ENCODE measurements at places on chromosomes 5 and 9.

GRCh38 chr5:8458038-8458383 lies 589.1 kb downstream of the MTRR start:
- DNase-seq = no peak

GRCh38 chr5:129904102-129904666 lies at the start of gene CHSY3:
TSS of gene CHSY3 (plus strand) at chr5:129904465.
- no peak for DNase-seq

DNA sequence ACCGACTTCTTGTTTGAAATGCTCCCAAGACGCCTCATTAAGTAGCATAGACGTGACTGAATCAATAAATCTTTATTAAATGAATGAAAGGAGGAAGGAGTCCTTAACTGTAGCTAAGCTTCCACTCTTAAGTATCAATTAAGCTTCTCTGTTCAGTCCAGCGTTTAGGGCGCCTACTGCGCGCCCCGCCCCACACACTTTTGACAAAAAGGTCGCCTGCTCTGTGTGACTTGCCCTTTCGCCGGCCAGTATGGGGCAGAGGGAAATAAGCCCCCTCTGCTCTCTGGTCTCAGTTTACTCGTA lies 662 bp upstream of the DOLPP1 start:
- no peak for DNase-seq

DNA sequence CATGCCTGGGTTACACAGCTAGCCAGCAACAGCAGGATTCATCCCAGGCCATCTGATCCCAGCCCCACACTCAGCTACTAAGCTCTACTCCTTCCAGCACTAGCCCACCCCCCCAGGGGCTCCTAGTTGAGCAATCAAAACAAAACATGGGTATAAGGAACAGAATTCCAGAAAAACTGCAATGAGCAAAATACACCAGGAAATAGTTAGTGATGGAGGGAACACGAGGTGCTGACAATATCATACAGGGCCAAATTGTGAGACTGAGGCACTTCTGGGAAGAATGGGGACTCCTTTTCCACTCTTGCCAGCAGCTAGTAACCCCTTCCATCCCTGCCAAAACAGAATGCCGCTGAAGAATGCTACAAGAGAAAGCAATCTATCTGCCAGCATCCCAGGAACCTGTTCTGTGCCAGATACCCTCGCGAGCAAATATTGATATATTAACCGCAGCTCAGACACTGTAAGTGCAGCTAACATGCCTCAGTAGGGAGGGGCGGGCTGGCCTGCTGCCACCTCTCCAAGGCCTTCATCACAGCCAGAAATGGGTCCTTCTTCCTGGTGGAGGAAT lies 161.4 kb downstream of the SLIT3 start:
- DNase-seq = no peak

DNA sequence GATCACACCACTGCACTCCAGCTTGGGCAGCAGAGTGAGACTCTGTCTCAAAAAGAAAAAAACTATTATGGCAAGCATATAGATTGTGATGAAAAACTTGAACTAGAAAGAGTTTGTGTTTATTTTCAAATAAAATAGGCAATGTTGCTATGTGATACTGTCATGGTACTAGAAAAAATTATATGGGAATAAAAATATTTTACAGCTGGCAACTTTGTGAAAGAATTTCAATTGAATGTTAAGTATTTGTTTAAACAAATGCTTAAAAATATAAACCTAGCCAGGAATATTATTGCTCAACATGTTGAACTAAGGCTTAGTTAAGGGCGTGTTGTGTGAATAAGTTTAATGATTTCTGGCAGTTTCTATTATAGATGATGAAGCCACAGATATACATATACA lies 31.7 kb downstream of the HSDL2 start:
- no peak for DNase-seq

DNA sequence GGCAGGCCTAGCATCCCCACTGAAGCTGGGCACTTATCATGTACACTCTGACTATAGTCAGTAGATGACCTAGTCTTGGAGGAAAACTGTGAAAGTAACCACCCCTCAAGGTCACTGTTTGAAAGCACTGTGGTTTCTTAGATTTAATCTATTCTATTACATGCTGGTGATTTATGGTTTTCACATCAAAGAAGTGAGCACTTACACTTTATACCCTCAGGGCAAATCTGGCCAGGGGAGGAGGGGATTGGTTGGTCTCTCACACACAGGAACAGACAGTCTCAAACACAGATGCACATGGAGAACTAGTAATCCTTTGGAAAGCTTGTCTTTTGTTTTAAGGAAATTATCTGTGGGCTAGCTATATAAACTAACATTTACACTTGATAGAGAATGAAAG lies 17.9 kb upstream of the SPIN1 start:
- no peak for DNase-seq

DNA sequence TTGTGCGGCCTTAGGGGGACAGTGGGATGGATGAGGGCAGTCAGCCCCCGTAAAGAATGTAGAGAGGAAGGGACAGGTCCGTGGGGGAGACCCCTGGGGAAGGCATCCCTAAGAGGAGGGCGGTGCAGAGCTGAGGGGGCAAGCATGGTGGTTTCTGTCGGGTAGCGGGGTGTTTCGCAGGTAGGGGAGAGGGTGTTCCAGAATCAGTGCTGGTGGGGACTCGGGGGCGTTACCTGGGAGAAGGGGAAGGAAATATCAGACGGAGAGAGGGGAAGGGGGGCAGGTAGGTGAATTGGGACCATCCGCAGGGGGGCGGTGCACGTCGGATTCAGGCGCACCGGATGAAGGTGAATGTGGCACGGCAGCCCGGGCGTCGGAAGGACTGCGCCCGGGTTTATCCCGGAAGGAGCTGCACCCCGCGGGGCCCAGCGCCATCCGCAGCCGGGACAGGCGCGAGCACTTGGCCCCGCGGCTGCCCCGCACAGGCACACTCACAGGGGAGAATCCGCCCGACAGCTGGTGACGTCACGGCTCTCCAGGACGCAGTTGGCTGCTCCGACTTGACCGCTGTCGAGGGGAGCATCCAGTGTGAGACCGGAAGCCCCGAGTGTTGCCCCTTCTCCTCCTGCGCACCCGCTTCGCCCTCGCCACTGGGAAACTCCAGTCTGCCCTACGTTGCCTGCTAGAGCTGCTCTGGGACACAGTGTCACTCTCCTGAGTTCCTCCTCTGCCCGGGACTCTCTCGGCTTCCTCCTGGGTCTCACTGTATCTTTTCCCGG lies 1.3 kb downstream of the CD72 start:
- no peak for DNase-seq

DNA sequence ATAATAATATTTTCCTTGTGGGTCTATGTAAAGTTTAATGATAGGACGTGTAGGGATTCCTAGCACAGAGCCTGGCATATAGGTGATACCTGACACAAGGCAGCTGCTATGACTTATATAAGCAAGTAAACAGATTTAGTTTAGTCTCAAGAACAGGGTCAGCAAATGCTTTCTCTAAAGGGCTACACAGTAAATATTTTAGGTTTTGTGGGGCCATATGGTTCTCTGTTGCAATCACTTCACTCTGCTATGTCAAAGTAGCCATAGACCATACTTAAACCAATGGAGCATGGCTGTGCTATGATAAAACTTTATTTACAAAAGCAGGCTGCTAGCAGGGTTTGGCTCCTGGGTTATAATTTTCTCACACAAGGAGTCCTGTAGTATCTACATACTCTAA lies 204.8 kb upstream of the KLF4 start:
- DNase-seq = no peak

DNA sequence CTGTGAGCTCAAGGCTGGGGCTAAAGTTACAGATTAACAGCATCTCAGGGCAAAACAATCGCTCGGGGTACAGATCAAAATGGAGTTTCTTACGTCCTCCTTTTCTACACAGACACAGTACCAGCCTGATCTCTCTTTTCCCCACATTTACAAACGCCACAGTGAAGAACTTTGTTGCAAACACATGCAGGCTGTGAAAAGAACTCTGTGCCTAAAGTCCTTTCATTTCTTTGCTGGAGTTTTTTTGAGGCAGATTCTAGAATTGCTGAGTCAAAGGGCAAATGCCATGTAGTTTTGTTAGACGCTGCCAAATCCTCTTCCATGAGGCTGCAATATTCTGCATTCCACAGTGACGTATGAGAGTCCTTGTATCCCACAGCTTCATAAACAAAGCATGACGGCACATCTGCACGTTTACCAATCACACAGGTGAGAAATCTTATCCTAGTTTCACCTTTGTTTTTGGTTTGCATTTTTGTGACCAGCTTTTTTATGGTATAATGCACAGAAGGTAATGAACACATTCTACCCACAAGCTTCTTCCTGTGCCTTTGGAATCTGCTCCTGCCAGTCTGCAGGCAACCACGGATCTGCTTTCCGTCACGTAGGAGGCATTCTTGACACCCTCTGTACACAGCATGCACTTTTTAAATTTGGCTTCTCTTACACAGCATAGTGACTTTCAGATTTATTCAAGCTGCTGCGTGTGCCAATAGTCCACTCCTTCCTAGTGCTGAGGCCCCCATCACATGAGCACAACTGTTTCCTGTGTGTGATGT lies 44.6 kb upstream of the LPCAT1 start:
- DNase-seq = no peak

GRCh38 chr9:77457916-77458592 lies 190.1 kb downstream of the GNA14 start:
- no peak for DNase-seq

DNA sequence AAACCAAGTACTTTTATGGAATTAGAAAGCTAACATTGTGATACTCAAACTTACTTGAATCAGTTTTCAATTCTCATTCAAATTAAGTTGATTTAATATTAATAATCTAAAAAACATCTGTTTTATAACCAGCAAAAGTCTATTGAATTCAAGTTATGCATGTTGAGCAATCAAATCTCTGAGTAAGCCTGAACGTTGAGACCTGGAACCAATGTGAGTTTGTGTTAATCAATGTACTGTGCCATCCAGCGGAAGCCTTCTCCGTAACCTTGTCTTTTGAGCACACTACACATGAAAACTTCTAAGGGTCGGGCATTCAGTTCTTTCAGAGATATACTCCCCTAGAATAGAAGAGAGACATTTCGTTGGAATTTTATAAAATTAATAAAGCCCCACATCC lies 25.9 kb downstream of the SAR1B start:
- DNase-seq = no peak

DNA sequence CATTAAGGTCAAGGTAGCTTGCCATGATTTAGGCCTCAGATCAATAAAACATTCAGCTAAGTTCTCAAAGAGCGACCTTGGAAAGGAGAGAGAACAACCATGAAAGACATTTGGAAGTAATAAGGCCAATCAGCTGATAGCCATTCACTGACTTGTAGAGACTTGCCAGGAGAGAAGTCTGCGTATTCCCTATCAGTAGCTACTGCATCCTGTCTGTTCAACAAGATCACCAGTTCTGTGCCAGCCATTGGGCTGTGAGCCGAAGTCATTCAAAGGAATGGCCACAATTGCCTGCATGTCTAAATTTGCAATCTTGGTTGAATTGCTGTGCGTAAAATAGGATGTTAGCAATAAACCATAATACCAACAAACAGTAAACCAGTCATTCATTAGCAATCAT lies 219.8 kb downstream of the FBXL7 start:
- no peak for DNase-seq

GRCh38 chr9:122197882-122198281 lies 30.9 kb downstream of the LHX6 start:
- DNase-seq = no peak

DNA sequence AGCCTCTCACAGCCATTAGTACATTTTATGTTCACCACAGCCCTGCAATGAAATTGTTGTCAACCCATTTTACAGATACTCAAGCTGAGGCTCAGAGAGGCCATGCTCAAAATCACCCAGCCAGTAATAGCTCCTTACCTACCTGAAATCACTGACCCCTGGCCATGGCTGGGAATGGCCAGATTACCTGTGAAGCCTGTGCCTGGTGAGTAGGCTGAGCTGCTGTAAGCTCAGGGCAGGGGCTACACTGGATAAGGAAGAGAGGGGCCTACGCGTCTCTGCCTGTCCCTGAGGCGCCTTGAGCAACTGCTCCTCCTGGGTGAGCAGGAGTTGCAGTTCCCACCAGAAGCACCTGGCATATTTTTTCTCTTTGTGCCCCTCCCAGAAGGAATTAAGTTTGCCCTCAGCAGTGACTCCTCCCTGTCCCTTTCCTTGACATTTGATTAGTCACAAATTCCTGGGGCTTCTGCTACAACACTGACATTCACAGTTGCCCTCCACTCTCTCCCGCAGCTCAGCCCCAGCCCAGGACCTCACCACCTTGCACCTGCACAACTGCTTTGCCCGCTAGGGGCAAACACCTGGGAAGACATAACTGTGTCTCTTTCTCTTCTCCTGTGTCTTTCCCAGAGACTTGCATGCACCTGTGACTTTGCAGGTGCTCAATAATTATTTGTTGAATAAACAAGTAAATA lies 5.7 kb downstream of the CLTB start:
- DNase-seq = no peak

GRCh38 chr5:104327801-104328200 lies 765.2 kb upstream of the NUDT12 start:
- DNase-seq = no peak

DNA sequence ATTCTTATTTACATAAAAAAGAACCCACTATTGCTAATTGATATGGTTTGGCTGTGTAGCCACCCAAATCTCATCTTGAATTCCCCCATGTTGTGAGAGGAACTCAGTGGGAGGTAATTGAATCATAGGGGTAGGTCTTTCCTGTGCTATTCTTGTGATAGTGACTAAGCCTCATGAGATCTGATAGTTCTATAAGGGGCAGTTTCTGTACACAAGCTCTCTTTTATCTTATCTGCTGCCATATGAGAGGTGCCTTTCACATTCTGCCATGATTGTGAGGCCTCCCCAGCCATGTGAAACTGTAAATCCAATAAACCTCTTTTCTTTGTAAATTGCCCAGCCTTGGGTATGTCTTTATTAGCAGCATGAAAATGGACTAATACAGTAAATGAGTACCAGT lies 58.2 kb upstream of the PRR16 start:
- DNase-seq = peak; percentile 17

- DNase-seq = no peak
Observed at GRCh38 chr5:176899946-176900779, 1.0 kb upstream of the HK3 start.

GRCh38 chr5:3512361-3513095 lies 83.1 kb upstream of the IRX1 start:
- DNase-seq = no peak

DNA sequence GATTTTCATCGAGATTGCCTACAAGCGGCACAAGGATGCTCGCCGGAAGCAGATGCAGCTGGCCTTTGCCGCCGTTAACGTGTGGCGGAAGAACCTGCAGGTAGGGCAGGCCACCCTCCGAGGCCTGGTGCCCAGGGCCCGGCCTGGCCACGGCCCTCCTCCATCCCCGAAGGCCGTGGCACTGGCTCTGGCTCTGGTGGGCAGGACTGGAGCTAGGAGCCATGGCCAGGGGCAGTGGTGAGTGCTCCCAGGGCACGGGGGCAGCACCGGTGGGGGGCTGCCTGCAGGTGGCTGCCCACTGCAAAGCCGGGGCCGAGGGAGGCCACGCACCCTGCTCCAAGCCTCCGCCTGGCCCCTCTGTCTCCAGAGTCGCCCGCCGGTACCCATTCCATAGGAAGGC lies 6.0 kb downstream of the LRRC26 start:
- no peak for DNase-seq

- DNase-seq = no peak
Observed at GRCh38 chr5:124725622-124726258, 20.7 kb downstream of the ZNF608 start.

GRCh38 chr5:96896276-96896675 lies 20.0 kb downstream of the ERAP2 start:
- DNase-seq = no peak

GRCh38 chr5:177089127-177089526 lies 2.4 kb downstream of the FGFR4 start:
- DNase-seq = no peak

- DNase-seq = no peak
Observed at GRCh38 chr9:7103771-7104170, 346.0 kb downstream of the KDM4C start.

GRCh38 chr5:132557478-132558172 lies 848 bp downstream of the RAD50 start:
- DNase-seq = no peak
